ENCODE measurements at places on chromosomes 6 and 20. TPM values are rescaled to one million over a fixed set of nuclear protein-coding genes. Genes with fewer than 3 reads are reported as not detected.

EEF1A2 gene
- 0.33 TPM for total RNA-seq

LPIN3 gene
- 5.5 TPM for total RNA-seq

HLA-DRB5 gene
- total RNA-seq, result not detected

CGAS gene
- total RNA-seq, result 7.4 TPM

TRMT6 gene
- 7.5 TPM for total RNA-seq

KIAA0408 gene
- total RNA-seq, result 1.5 TPM

FARS2 gene
- 38.1 TPM for total RNA-seq

DYNLT2 gene
- 1.5 TPM for total RNA-seq

IMPG1 gene
- 0.37 TPM for total RNA-seq

TMEM170B gene
- total RNA-seq, result 4.4 TPM

NKX2-2 gene
- not detected for total RNA-seq

C6orf15 gene
- not detected for total RNA-seq

NT5DC1 gene
- total RNA-seq, result 6.2 TPM

SPATS1 gene
- total RNA-seq, result not detected

MDFI gene
- 1.2 TPM for total RNA-seq

CALHM4 gene
- not detected for total RNA-seq

PREX1 gene
- 21.4 TPM for total RNA-seq

SLC12A5 gene
- under 0.01 TPM for total RNA-seq

TMEM200A gene
- 116 TPM for total RNA-seq

HLA-DQB1 gene
- not detected for total RNA-seq

LRRC73 gene
- total RNA-seq, result 0.62 TPM

VSTM2L gene
- 0.66 TPM for total RNA-seq

PDCD2 gene
- 58.4 TPM for total RNA-seq

ZSCAN23 gene
- total RNA-seq, result 6.3 TPM

ULBP3 gene
- 9.9 TPM for total RNA-seq

ADAM33 gene
- 57.5 TPM for total RNA-seq

SRC gene
- 17.7 TPM for total RNA-seq

CRISP2 gene
- total RNA-seq, result not detected

BEND6 gene
- total RNA-seq, result 19.1 TPM

ADGRF5 gene
- total RNA-seq, result under 0.01 TPM

MEI4 gene
- total RNA-seq, result not detected

ZFP64 gene
- total RNA-seq, result 22.4 TPM

SYNDIG1 gene
- 0.33 TPM for total RNA-seq

PTCRA gene
- total RNA-seq, result not detected

LBP gene
- total RNA-seq, result not detected

PPP1R14C gene
- total RNA-seq, result 1.9 TPM

LZTS3 gene
- 4.3 TPM for total RNA-seq
